CD4-positive, alpha-beta T cell treated with Interleukin-6 at 100 ng/mL for 8 hours (primary cell): ENCODE measurements at places on chromosomes 2 and 18.

- DNase-seq, result no peak
These were observed 150.1 kb downstream of the UXS1 start for GRCh38 chr2:106044021-106044420.

DNA sequence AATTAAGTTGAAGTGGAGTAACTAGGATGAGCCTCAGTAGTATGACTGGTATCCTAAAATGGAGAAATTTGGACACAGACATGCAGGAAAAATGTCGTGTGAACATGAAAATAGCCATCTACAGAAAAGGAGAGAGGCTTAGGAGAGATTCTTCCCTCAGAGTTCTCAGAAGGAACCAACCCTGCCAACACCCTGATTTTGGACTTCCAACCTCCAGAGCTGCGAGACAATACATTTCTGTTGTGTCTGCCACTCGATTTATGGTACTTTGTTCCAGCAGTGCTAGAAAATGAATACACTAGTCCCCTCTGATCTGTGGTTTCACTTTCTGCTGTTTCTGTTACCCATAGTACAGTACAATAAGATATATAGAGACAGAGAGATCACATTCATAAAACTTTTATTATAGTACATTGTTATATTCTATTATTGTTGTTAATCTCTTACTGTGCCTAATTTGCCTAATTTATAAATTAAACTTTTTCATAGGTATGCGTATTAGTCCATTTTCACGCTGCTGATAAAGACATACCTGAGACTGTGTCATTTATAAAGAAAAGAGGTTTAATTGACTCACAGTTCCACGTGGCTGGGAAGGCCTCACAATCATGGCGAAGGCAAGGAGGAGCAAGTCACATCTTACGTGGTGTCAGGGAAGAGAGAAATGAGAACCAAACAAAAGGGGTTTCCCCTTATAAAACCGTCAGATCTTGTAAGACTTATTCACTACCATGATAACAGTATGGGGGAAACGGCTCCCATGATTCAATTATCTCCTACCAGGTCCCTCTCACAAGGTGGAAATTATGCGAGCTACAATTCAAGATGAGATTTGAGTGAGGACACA lies 41.3 kb downstream of the PLEKHA3 start:
- DNase-seq, result no peak

DNA sequence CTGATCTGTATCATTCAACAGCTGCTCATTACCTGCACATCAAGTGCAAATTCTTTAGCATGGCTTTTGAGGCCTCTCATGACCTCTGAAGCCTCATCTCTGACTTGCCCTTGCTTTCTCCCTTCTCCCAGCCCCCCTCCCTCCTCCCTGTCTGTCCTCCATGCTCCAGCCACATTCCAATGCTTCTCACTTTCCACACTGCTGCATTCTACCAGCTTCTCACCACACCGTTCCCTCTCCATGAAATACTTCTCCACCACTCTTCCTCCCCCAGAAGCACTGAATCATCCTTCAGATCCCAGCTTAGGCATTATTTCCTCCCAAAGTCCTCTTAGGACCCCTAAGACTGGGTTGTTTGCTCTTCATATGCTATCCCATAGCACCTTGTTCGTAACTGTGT lies 26.9 kb downstream of the GCG start:
- DNase-seq, result no peak

- peak; percentile 37 for DNase-seq
These were observed 248.5 kb downstream of the CDH20 start for GRCh38 chr18:61581578-61582201.

GRCh38 chr2:37738266-37738885 lies 66.9 kb upstream of the CDC42EP3 start:
- no peak for DNase-seq

DNA sequence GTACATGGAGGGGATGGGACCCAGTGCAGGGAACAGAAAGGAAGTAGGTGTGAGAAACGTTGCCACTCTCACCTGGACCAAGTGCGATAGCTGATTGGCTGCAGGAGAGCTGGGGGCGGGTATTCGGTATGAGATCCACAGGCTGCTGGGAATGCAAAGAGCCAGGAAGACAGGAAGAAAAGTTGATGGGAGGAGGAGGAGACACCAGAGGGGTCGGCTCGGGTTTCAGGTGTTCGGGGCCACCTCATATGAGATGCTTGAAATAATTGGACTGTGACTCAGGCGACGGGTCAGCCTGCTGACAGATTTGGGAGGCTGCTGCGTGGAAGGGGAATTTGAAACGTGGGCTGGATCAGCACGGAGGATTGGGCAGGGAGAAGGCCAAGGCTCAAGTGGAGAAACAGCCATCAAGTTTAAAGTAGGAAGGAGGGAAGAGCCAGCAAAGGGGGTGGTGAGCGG lies 65.1 kb downstream of the MRPS9 start:
- no peak for DNase-seq
